Fibroblast of pulmonary artery (primary cell): ENCODE measurements at places on chromosomes 13 and 19.

- no peak for DNase-seq
Observed at GRCh38 chr13:39510316-39510695, 92.7 kb downstream of the LHFPL6 start.

GRCh38 chr13:71358218-71358617 is 508.8 kb downstream of the DACH1 start:
- DNase-seq, result no peak

DNA sequence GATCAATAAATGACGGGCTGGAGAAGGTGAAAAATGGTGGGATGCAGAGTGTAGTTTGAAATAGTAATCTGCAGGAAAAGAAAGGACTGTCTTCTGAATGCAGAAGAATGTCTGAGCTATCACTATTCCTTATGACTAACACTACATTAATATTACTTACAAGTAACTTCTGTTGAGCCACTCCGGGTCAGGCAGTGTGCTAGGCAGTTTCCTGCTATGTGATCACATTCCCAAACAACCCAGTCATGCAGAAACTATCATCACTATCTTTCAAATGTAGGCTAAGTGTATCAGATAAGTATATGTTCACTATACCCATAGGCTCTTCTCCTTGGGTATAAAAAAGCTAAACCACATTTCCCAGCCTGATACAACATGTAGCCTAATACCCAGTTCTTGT is 6.6 kb downstream of the ZNF599 start:
- DNase-seq, result no peak

GRCh38 chr13:92896842-92897241 is 329.8 kb upstream of the GPC6 start:
- peak; percentile 70 for DNase-seq

DNA sequence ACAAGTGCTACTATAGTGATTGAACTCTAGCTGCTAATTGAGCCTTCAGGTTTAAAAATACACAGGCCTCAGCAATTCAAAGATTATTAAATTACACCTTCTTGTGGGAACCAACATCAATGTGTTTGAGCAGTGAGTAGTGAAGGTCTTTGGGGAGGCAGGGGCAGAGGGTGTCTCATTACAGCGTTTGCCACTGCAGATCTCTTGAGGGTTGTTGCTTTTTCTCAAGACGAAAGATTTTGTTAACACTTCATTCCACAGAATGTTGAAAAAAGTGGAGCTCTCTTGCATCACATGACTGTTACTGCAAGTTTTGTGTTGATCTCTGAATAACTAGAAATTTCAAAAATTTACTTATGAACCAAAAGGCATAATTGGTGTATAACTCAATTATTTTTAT is 253.6 kb downstream of the ATP8A2 start:
- DNase-seq, result no peak

- no peak for DNase-seq
Observed at GRCh38 chr19:28642787-28643683, 569.9 kb downstream of the UQCRFS1 start.

DNA sequence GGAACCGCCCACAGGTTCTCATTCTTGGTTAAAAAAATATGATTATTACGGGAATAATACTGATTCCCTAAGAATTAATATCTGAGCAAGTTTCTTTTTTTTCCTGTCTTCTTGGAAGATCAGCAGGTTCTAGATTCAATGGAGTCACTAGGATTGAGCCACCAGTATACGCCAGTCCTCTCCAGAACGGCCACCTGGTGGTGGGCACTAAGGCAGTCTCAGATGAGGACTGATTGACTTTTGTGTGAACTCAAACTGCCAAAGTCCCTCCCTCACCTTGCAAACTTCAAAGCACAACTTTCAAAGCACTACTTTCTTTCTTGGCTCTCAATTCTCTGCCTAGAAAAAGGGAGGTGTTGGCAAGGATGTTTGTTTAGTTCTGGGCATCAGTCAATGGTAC is 33.3 kb upstream of the ALOX5AP start:
- DNase-seq, result no peak

DNA sequence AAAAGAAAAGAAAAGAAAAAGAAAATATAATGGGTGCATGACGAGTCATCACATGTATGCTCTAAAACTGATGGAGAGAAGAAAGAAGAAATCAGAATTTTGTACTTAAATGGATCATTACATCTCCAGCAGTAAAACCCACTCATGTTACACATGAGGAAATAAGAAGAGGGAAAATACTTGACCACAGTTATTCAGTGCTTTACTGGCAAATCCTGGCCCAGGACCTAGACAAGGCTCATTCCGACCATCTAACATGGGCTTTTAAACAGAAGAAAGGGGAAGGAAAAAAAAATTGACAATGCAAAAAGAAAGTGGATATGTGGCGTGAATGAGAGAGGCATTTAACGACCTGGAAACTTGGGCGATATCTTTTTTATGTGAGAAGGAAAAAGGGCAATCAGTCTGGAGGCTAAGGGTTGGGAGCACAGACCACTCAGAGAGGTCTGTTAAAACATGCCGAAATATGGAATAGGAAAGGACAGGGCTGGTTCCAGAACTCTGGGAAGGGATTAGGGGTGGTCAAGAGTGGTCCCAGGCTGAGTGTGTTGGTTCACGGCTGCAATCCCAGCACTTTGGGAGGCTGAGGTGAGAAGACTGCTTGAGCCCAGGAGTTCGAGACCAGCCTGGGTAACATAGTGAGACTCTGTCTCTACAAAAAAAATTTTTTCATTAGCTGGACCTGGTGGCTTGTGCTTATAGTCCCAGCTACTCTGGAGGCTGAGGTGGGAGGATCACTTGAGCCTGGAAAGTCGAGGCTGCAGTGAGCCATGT is 1.6 kb downstream of the SIGLECL1 start:
- DNase-seq, result no peak

DNA sequence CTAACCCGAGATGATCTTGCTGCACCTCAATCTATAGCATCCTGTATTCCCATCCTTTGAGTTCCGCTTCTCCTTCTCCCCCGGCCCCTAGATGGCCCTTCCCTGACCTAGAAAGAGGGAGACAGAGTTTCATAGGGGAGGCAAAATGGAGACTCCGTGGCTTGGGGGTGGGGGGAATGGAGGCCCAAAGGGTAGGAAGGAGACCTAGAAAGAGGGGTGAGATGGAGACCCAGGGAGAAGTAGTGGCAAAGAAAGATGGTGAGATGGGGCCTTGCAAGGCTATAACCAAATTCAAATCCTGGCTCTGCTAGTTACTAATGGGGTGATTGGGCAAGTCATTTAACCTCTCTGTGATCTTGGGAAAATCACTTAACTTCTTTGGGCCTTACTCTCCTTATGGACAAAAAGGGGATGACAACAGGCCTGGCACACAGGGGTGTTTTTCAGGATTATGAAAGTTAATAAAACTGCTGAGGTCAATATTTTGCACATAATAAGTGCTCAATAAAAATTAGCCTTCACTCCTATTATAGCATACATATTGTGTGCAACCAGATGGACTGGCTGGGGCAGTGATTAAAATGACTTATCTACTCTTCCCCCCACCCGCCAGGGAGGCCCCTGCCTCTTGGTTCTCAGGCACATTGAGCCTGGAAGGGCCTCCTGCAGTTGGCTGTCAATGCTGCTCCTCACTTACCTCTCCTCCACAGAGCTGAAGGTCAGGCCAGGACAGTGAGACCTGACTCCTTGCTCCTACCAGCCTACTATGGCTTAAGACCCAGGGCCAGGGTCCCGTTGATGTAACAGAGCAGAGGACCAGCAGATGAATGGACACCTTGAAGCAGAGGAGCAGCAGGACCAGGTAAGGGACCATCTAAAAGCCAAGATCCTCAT is 633 bp downstream of the SPHK2 start:
- no peak for DNase-seq

- no peak for DNase-seq
Observed at GRCh38 chr13:76668141-76668540, 218.1 kb downstream of the KCTD12 start.

DNA sequence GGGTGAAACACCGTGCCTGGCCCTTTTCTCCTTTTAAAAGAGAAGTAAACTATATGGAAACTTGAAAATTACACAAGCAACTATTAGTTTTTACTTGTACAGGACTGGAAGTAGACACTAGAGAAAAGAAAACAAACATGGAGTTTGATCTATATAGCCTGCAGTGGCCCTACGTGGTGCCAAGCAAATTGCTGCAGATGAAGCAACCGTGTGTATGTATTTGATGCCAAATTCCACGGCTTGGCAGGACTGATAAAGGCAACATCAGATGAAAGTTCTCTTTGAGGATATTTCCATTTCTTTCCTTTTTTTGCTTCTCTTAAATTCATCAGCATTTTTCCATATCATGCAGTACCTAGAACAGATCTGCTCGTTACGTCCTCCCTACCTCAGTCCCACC is 49.8 kb downstream of the ATP8A2 start:
- no peak for DNase-seq

- peak; percentile 55 for DNase-seq
Observed at GRCh38 chr19:14248578-14249011, 42.6 kb upstream of the ADGRL1 start.

DNA sequence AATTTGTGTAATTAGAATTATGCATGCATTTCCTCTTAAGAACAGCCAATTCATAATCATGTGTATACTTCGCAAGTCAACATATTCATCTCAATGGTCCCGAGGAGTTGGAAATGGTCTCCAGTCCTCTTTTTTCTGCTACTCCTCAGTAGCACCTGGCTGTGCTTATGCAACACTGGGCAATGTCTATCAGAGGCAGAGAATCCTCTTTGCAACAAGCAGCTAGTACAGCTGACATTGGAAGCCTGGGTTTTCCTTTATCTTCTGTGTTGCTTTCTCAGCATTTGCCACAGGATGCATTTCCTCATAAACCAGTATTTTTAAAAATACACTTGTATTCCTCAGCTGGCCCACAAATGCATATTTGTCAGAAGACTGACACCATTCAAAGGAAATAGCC is 405.3 kb upstream of the GPC6 start:
- DNase-seq, result no peak

DNA sequence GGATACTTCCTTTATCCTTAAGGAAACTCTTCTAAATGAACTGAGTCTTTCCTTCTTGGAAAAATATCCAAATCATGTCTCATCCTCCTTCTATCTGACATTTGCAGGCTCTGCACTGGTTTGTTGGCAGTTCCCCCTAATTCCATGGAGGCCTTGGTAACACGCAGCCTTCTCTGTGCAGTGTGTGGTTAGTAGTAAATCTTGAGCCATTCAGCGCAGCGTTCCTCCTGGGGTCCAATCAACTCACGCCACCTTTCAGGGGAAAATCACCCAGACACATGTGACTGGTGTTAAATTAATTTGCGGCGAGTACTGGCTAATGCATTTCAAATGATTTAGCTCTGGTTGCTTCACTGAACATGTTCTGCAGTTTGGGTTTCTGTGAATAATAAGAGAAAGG is 21.0 kb upstream of the CBY2 start:
- no peak for DNase-seq

DNA sequence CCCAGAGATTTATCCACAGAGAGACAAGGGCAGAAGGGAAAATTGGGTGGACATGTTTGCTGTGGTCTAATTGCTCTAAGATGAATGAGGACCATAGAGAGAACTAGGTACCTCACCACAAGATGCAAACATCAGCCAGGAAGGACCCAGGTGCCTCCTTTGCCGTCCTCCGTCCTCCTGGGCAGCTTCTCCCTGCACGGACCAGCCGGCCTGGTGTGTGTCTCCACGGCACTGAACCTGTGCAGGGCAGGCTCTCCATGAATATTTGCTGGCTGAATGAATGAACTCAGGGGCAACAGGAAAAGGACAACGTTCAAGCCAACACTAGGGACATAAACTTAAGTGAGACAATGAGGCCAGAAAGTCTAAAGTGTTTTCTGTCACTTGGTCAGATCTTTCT is 143.9 kb downstream of the ZNF536 start:
- no peak for DNase-seq

DNA sequence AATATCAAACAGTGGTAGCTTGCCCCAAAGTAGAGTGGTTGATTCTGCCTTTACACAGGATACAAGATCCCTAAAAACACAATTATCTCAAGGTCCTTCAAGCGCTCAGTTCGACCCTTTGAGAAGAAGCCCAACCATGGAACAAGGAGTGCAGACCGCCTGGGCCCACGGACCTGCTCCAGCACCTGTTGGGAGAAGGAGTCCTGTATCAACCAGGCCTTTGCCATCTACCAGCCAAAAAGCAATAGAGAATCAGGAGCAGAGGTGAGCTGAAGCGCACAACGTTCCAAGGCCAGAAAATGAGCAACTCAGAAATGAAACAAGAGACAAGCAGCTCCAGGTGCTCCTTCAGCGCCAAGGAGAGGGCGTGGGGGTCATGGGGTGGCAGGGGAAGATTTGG is 6.3 kb upstream of the LILRB3 start:
- no peak for DNase-seq

DNA sequence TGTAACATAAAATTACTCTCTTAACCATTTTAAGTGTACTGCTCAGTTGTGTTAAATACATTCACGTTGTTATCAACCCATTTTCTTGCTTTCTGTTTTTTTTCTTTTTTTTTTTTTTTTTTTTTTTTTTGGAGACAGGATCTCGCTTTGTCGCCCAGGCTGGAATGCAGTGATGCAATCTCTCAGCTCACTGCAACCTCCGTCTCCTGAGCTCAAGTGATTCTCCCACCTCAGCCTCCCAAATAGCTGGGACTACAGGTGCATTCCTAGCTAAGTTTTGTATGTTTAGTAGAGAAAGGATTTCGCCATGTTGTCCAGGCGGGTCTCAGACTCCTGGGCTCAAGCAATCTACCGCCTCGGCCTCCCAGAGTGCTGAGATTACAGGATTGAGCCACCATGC is 42.5 kb upstream of the C13orf42 start:
- peak; percentile 9 for DNase-seq

- peak; percentile 36 for DNase-seq
Observed at GRCh38 chr13:32905864-32906180, 110.4 kb upstream of the KL start.
